Stimulated activated CD4-positive, alpha-beta T cell treated with anti-CD3 and anti-CD28 coated beads, Interleukin-15, amount 100 ng/mL, for 1 hour (primary cell): ENCODE measurements at places on chromosomes 2 and 18.

DNA sequence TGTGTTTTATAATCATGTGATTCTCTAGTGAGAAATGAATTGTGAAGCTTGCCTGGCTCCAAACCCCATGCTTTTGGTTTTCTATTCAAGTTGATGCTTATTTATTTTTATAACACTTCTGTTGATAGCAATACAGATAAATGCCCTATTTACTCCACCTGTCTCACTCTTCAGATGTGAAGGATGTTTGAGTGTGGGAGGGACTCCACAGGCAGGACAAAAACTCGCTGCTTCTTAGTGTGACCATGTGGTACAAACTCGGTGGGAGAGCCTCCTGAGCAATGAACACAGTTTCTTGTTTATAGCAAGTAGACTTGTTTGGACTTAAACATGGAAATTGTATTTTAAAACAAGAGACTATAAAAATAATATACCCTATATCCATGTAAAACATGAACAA is 219.7 kb downstream of the GULP1 start:
- DNase-seq, result no peak

DNA sequence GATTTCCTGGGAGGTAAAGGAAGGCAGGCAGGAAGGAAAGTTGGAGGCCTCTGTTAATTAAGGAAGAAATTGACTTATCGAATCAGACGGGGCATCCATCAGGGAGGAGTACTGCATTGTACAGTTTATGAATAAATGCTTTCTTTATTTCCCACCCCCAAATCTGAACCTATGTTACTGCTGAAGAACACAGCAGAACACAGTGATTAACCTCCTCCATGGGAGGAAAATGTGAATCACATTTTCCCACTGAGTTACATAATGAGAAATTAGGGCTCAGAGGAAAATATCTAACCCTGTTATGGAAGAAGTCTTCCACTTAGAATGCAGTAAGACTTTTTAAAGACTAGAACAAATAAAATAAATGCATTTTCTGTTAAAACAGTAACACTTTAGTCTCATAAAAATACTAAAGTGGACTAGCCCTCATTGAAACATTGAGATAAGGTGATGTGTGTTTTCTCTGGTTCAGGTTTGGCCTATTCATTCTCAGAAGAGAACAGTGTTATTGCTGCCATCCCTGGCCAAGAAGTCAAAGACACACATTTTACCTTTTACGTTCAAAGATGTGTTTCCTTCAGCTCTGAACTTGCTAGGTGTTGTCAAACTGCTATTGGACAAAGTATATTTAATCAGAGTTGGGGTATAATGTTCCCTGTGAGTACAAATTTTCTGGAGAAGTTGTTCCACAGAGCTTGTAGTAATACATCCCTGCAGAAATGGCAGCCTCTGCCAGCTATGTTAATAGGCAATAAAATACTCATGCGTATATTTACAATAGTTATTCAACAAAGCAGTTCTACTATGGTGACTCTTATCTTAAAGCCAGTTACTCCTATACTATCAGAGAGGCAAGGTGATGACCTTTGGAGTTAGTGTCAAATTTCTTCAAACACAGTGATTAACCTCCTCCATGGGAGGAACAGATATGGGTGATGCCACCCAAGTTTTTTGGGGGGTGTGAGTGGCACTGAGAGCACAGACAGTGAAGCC is 11.1 kb downstream of the DNAH6 start:
- DNase-seq, result no peak

DNA sequence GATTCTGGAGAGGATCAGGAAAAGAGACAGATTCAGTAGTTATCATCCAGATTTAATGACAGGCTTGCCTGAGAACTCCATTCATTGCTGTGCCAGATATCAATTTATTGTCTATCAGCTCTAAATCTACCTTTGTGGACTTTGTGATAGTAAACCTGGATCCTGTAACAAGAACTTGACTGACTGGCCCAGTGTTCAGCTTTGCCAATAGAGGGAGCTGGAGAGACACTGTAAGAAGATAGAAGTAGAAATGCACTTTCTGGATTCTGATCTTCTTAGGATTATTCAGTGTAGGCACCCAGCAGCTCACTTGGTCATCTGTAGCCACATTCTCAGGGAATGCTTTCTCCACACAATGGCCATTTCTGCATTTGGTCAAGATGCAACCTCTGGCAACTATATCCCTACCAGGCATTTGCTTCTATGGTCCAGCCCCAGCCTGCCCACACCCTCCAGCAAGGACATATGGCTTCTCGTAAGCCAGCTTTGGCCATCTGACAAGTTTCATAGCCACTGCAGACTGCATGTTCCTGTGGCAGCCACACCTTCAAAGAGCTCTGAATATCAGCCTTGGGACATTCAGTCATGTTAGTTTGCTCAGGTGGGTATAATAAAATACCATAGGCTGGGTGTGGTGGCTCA is 6.1 kb upstream of the SERPINB8 start:
- DNase-seq, result no peak

GRCh38 chr2:46787364-46787763 is 128.2 kb downstream of the MCFD2 start:
- no peak for DNase-seq

GRCh38 chr2:203579730-203580129 is 44.6 kb upstream of the RAPH1 start:
- DNase-seq, result no peak

GRCh38 chr2:78677774-78678173 is 347.7 kb upstream of the REG3G start:
- no peak for DNase-seq

- DNase-seq, result no peak
These were observed 172.4 kb downstream of the DDX1 start for GRCh38 chr2:15763822-15764682.

- no peak for DNase-seq
These were observed 262.6 kb downstream of the MREG start for GRCh38 chr2:215750763-215751162.

DNA sequence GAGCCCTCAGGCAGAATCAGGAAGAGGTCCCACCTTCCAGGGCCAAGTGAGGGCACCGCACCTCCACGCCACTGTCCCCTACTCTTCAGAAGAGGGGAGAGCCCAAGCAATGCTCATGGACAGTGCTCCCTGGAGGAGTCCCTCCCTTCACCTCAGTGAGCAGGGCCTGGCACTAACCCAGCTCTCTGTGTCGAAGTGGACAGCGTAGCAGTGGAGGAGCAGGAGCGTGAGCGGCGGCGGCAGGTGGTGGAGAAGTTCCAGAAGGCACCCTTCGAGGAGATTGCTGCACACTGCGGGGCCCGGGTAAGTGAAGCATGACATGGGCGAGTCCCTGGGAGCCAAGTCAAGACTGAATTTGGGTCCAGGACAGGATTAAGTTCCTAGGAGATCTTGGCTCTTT is 16.7 kb downstream of the POMC start:
- no peak for DNase-seq

GRCh38 chr2:57497489-57498096 is 549.0 kb upstream of the VRK2 start:
- no peak for DNase-seq

DNA sequence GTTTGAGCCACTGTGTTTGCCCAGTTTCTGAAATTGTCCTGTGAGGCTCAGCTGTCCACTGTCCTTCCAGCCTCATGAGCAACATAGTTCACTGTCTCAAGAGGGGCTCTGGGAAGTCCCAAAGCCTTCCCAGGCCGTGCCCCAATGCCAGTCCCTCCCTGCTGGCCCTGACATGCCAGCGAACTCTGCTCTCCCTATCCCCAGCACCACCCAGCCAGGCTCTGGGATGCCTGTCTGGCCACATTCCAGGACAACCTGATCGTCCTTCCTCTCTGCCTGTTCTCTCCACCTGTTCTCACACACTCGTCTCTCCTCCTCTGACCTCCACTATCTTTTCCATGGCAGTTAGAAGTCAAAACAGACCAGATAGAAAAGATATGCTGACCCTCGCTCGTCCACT is 278.0 kb upstream of the ID2 start:
- DNase-seq, result no peak

DNA sequence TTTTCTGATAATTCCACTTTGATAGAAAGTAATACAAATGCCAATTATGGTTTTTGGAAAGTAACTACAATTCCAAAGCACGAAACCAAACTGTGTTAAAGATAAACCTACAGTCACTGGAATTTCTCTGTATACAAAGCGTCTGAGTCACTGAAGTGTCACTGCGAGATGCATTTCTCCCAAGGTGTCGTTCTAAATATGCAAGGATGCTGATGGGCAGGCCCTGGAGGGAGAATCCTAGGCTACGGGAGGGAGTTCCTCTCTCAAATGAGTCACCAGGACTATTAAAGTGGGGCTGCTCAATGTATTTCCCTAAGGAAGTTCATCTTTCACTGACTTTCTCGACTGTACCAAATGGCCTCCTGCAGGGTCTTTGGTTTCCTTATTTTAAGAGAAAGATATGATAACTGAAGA is 163.8 kb upstream of the STK17B start:
- no peak for DNase-seq

DNA sequence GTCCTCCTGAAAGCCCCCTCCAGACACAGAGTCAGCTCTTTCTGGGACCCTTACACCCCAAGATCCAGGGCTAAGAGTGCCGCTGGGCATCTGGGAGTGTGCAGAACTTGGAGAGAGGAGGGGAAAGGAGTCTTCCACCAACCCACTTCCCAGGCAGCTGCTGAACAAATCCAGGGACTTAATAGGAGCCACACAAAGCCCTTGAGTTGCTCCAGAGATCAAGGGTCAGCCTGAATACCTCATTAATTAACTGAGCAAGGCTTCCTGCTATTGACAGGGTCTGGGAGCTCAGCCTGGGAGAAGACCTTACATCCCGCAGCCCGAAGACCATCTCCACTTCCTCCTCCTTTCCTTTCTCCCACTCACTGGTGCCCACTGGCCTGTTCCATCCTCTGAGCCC is 108.3 kb downstream of the CELF4 start:
- DNase-seq, result no peak

- no peak for DNase-seq
These were observed 14.4 kb upstream of the STON1 start for GRCh38 chr2:48515513-48515985.

DNA sequence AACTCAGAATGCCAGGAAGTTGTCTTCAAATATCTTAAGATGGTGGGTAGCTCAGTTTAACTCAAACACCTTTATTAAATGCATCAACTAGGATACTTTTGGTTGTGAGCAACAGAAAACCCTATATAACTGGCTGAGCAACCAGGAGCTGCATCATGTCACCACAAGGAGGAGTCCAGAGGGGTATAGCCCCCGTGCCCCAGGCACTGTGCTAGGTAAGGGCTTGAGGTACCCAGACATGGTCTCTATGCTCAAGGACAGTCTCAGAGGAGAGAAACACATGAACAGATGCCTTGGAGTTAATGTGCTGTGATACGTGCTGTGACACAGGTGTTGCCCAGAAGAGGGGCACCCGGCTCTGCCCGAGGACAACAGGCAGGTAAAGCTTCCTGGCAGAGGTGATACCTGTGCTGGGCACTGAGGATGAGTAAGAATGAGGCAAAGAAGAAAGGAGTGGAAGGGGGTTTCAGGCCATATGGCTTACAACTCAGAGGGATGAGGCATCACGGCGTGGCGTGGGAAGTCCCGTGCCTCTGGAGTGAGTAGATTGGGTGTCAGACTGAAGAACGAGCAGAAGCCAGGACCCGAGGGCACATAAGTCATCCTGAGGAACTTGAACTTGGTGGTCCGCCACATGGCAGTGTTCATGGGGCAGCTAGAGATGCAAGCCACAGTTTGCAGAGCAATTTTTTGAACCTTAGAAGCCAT is 32.0 kb upstream of the CAB39 start:
- no peak for DNase-seq

- DNase-seq, result no peak
These were observed 104.7 kb downstream of the KLHL29 start for GRCh38 chr2:23489471-23490322.

DNA sequence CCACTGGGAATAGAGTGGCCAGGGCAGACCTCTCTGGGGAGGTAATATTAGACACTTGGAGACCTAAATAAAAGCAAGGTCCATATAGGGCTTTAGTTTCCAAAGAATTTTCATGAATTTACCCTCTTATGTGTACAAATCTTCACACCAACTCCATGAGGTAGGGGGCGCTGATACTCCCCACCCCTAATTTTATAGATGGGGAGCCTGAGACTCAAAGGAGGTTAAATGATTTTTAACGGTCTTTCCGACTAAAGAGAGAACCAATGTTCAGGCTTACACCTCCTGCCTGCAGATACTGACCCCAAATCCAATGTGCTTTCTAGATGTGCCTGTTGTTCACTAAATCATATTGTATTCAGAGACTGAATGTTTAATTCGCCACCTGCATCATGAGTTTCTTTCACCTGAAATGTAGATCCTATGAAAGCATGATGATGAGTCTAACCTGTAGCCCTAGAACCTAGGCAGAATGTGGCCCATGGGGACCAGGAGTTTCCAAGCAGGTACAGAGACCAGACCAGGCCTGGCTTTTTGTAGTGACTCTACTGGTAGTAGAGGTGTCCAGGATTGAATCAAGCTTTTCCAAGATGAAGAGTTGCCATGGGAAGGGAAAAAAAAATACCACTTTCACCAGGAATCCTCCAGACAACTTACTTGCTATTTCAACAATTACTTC is 16.8 kb upstream of the PAX3 start:
- DNase-seq, result no peak

DNA sequence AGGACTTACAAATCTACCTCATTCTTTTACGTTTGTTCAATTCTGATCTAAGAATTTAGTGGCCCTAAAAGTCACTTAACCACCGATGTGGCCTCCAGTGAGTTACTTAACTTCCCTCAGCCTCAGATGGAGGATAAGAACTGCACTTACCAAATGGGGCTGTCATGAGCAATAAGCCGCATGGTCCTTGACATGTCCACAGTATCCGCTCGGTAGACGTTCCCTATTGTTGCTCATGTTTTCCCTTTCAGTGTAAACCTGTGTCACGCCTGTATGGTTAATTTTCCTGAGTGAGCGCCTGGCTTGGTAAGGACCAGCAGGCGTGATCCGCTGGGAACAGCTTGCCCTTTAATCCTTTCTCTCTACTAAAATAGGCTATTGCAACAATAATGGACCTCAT is 20.3 kb downstream of the SEC11C start:
- no peak for DNase-seq

DNA sequence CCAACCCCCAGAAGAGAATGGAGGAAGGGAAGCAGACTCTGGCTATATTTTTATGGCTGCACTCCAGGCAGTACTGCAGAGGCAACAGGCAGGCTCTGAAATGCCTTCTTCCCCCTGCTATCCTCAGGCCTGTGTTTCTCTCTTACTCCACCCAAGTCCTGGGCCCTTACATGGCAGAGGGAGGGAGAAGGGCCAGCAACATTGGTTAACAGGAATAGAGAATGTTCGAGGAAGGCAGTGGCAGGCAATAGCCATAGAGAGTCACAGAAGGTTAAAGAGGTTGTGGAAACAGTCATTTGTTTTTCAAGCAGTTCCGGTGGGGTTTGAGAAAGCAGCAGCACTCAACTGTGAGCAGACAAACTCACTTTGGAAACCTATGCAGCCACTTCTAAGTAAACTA is 15.1 kb upstream of the DARS1 start:
- DNase-seq, result no peak

DNA sequence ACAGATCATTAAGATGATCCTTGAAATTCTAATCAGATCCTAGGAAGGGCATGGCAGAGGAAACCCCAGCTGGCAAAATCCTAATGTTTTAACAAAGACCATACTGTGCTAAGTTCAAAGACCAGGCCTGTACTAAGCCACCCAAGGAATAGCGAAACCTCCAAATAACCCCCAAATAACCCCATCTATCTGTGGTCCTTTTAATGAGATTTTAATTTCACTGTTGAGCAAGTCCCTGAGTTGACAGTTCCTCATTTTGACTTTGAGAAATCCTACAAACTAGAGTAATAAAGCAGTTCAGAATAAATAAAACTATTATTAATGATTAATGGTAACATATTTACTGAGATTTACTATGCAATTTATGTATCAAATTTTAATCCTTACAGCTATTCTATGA is 259.8 kb downstream of the STK39 start:
- no peak for DNase-seq
